Naive thymus-derived CD4-positive, alpha-beta T cell (primary cell): ENCODE measurements at places on chromosomes 4 and X. TPM values are rescaled to one million over a fixed set of nuclear protein-coding genes. Genes with fewer than 3 reads are reported as not detected.

Gene SSX4
- not detected for total RNA-seq

DNA sequence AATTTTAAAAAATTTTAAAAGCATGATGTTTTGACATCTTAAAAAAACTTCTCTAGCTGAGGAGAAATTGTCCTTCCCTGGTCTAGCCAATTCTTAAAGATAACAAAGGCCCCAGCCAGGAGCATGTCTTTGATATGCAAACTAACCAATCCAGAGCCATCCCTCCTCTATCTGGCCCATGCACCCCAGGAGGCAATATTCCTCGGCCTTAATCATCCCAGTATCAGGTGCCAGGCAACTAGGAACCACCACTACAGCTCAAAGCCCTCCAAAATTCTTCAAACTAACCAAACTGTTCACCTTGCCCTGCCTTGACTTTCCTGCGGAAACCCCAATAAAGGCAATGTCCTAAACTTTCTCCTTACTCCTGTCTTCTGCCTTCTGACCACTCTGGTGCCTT lies 97.8 kb upstream of the USP9X start:
- no peaks in the 10 kb centered on the region for H3K27me3 ChIP-seq
- no peak for DNase-seq
- no peak overlapping the region for H3K4me3 ChIP-seq
- no peaks in the 10 kb centered on the region for H3K4me1 ChIP-seq

GRCh38 chrX:120727911-120728310 lies 98.1 kb upstream of the C1GALT1C1 start:
- no peak overlapping the region for H3K4me3 ChIP-seq
- H3K4me1 ChIP-seq = no peaks in the 10 kb centered on the region
- no peak for DNase-seq
- no peak overlapping the region for H3K27ac ChIP-seq
- H3K27me3 ChIP-seq = no peaks in the 10 kb centered on the region
- no peaks in the 10 kb centered on the region for H3K36me3 ChIP-seq

Gene CT45A1
- not detected for total RNA-seq

Gene CSN1S1
- total RNA-seq = not detected

DNA sequence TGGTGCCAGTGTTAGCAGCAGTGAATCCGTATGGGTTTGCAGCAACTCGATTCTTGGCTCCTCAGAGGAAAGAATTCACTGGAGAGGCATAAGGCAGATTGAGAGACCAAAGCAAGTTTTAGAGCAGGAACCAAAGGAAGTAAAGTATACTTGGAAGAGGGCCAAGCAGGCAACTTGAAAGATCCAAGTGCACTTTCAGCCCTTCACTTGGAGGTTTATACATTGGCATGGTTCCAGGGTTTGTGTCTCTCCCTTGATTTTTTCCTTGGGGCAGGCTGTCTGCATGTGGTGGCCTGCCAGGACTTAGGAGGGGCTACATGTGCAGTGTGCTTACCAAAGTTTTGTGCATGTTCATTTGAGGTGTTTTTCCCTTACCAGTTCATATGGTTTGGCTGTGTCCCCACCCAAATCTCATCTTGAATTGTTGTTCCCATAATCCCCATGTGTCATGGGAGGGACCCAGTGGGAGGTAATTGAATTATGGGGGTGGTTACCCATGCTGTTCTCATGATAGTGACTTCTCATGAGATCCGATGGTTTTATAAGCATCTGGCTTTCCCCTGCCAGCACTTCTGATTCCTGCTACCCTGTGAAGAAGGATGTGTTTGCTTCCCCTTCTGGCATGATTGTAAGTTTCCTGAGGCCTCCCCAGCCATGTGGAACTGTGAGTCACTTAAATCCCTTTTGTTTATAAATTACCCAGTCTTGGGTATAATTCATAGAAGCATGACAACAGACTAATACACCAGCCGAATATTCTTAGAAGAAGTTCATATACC lies 86.2 kb upstream of the TSPAN5 start:
- DNase-seq = no peak
- no peaks in the 10 kb centered on the region for H3K27me3 ChIP-seq
- no peak overlapping the region for H3K27ac ChIP-seq
- no peak overlapping the region for H3K4me3 ChIP-seq
- no peaks in the 10 kb centered on the region for H3K4me1 ChIP-seq

GRCh38 chr4:71009890-71010588 lies 16.6 kb downstream of the DCK start:
- H3K4me1 ChIP-seq = peaks cover 10% of the 10 kb centered on the region
- no peaks in the 10 kb centered on the region for H3K36me3 ChIP-seq
- H3K4me3 ChIP-seq = no peak overlapping the region
- no peak overlapping the region for H3K27ac ChIP-seq
- H3K27me3 ChIP-seq = no peaks in the 10 kb centered on the region

DNA sequence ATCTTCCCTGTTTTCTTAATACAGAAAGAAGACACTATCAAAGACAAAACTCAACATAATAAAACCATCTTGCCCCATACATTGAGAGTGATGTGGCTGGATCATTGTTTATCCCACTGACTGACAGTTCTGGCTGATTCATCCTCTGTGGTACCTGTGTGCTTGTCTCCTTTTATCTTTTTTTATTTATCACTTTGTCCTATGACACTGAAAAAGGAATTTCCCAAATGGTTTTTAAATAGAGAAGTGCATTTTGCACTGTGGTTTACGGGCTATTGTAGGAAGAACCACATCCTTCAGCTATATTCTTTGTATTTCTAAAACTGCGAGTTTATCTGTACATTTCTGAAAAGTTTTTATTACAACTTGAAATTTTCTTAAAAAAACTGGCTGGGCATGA lies 15.0 kb downstream of the TTC29 start:
- H3K36me3 ChIP-seq = no peaks in the 10 kb centered on the region
- no peaks in the 10 kb centered on the region for H3K4me1 ChIP-seq
- H3K27ac ChIP-seq = no peak overlapping the region

DNA sequence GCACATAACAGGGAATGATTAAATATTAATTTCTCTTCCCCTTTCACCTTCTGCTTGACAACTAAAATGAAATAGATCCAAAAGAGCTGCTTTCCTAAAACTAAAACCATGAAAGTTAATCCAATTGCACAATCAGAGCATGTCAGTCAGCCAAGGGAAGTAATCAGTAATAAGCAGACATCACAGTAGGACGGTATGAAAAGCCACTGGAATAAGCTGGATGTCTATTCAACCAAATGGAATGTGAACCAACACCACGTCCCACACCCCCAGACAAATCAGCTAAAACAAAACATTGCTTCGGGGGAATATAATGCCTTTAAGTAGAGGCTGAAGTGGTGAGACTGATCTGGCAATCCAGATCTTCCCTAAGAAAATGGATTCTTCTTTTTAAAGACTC lies 859.4 kb upstream of the FTHL17 start:
- no peaks in the 10 kb centered on the region for H3K36me3 ChIP-seq
- DNase-seq = no peak
- no peaks in the 10 kb centered on the region for H3K4me1 ChIP-seq
- H3K27me3 ChIP-seq = no peaks in the 10 kb centered on the region
- no peak overlapping the region for H3K27ac ChIP-seq
